Cardiac muscle cell (in vitro differentiated cells and primary cell): ENCODE measurements at places on chromosomes 6 and 20.

DNA sequence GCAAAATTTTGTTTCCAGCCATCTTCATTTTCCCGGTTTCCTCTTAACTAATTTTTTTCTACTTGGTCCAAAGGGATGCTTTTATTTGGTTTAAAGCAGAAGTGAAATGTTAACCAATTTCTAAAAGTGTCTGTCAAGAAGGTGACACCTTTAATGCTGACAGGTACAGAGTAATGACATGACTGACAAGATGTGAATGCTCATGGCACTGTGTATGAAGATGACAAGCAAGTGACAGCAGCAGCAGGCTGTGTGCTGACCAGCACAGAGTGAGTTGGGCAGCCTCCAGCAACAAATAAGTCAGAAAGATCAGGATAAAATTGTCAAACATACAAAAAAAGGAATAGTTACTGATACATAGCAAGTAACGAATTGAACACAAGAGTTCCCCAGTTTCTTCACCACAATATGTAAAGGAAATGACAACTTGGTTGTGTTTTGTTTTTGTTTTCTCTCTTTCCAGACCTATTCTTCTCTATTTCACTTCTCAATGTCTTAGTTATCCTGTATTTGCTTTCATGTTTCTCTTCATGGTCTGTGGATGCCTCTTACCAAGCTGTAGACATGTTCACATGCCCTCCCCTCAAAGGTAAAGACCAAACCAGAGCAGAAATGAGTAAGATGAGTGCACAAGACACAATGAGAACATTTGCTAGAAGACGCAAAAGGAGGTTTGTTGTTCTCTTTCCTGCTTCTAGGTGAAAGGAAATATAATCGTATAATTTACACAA is 174.9 kb downstream of the FRK start:
- H3K27ac ChIP-seq: no peak overlapping the region
- H3K4me1 ChIP-seq: peaks cover 4% of the 10 kb centered on the region
- H3K36me3 ChIP-seq: no peaks in the 10 kb centered on the region
- H3K27me3 ChIP-seq: no peaks in the 10 kb centered on the region

- H3K4me1 ChIP-seq: peaks cover 22% of the 10 kb centered on the region
- no peaks in the 10 kb centered on the region for H3K27me3 ChIP-seq
- no peak overlapping the region for H3K4me3 ChIP-seq
- DNase-seq: no peak
- H3K36me3 ChIP-seq: no peaks in the 10 kb centered on the region
Measured at GRCh38 chr6:158554611-158555361, 5.1 kb upstream of the TMEM181 start.

DNA sequence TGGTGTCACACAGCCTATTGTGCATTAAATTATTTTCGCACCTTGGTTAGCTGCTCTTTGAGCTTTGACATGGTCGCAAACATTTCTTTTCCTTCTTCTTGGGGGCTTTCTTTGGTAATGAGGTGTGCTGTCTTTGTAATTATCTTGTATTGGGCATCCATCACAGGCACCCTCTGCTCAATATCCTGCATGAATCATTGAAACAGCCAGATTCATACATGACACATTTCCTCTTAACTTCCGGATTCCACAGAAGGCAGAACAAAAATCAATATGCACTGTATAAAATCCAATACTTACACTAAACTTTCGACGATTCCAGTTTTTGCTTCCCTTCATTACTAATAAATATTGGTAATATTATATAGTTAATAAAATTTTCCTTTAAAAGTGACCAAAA is 175.6 kb downstream of the SYNE1 start:
- no peak overlapping the region for H3K27ac ChIP-seq
- H3K36me3 ChIP-seq: no peaks in the 10 kb centered on the region
- DNase-seq: no peak

DNA sequence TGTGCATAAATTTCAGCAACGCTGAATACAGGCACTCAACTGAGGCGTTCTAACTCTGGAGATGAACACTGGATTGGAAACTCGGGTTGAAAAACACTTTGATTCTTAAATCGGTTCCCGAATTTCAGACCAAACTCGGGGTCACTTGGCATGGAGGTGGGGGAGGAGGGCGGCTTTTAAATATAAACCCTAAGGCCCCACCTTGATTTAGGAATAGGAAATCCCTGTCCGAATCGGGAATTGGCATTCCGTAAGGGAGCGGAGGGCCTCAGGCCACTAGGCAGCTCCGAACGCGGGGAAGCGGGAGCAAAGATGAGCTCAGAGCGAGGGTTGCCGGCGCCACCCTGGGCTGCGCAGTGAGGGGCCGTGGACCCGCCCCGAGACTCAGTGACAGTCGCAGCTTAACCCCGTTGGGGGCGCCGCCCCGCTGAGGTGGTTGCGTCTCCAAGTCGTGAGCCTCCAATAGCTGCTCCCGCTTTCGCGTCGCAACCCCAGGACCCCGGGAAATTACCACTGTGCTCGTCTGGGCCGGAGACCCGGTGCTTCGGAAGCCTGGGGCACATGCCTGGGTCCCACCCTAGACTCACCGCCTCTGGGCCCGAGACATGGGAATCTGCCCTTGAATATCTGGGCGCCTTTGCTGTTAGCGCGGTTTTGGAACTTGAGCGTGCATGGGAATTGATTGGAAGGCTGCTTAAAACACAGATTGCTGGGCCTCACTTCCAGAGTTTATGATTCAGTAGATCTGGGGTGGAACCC is 4.6 kb upstream of the SIM1 start:
- no peak overlapping the region for H3K27ac ChIP-seq
- H3K4me3 ChIP-seq: no peak overlapping the region

GRCh38 chr20:44460795-44461141 is 14.9 kb upstream of the TTPAL start:
- no peak overlapping the region for H3K27ac ChIP-seq
- H3K4me3 ChIP-seq: no peak overlapping the region
- H3K36me3 ChIP-seq: no peaks in the 10 kb centered on the region
- peak; percentile 24 for DNase-seq
- no peaks in the 10 kb centered on the region for H3K27me3 ChIP-seq
- H3K4me1 ChIP-seq: no peaks in the 10 kb centered on the region

DNA sequence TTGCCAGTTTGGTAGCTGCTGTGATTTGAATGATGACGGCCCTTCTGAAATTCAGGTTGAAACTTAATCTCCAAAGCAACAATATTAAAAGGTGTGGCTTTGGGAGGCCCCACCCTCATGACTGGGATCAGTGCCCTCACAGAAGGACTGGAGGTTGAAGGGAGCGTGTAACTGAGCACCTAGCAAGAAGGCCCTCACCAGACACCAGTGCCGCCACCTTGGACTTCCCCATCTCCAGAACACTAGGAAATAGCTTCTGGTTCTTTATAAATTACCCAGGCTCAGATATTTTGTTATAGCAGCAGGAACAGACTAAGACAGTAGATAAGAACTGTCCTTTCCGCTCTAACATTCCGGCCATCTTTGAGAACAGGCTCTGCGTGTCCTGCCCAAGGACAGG is 243.1 kb downstream of the DLL1 start:
- H3K4me3 ChIP-seq: no peak overlapping the region
- no peaks in the 10 kb centered on the region for H3K36me3 ChIP-seq
- no peaks in the 10 kb centered on the region for H3K27me3 ChIP-seq
- no peak overlapping the region for H3K27ac ChIP-seq
- DNase-seq: no peak

DNA sequence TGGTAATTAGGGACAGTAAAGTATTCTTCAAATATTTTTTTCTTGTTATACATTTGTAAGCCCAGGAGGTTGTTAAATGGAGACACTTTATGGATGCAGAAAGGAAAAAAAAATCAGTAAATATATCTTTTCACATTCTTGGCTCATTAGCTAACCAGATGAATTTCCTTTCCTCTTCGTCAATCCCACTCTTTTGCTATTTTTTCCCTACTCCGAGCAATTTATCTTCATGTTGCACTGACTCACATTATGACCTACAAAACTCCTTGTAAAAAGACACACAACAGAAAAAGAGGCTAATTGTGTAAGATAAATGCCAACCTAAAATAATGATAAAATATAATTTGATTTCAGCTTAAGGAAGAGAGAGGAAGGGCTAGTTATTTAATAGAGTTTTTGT is 472.9 kb upstream of the ZNF337 start:
- H3K4me1 ChIP-seq: no peaks in the 10 kb centered on the region
- H3K27me3 ChIP-seq: no peaks in the 10 kb centered on the region
- peak; percentile 67 for DNase-seq
- H3K36me3 ChIP-seq: no peaks in the 10 kb centered on the region
- H3K4me3 ChIP-seq: no peak overlapping the region

DNA sequence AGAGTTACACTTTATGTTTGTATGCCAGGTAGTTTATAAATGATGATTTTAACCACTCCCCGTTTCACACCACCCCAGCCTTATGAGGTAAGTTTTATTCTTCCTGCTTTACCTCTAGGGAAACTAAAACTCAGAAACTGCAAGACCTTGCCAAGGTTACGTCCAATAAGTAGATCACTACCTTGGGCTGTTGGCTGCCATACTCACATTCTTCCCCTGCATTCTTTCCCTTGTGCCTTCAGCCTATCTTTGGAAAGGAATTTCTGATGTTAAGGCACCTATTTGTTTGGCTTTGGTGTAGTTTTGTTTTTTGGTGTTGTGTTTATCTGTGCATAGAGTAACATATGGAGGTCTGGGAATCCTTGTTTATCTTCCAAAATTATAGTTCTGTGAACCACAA is 122.1 kb downstream of the UST start:
- H3K4me3 ChIP-seq: no peak overlapping the region
- peak; percentile 30 for DNase-seq
- H3K4me1 ChIP-seq: peaks cover 3% of the 10 kb centered on the region
- H3K36me3 ChIP-seq: no peaks in the 10 kb centered on the region
- no peaks in the 10 kb centered on the region for H3K27me3 ChIP-seq

DNA sequence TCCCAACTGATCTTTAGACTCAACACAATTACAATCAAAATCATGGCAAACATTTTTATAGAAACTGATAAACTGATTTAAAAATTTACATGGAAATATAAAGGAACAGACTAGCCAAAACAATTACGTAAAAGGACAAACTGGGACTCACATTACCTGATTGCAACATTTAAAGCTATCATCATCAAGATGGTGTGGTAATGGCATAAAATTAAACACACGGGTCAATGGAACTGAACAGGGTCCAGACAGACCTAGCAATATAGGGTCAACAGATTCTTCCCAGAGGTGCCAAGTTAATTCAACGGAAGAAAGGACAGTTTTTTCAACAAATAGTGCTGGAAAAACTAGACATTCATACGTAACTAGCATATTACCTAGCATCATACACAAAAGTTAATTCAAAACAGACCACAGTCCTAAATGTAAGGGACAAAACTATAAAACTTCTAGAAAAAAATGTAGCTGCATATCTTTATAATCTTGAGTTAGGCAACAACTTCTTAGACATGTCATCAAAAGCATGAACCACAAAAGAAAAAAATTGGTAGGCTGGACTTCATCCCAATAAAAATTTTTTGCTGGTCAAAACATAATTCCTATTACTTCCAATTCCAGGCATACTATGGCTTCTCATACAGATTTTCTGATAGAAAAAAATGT is 147.4 kb upstream of the BEND6 start:
- H3K4me3 ChIP-seq: no peak overlapping the region
- DNase-seq: no peak
- no peaks in the 10 kb centered on the region for H3K36me3 ChIP-seq
- H3K4me1 ChIP-seq: peaks cover 11% of the 10 kb centered on the region

- H3K27ac ChIP-seq: no peak overlapping the region
- no peak for DNase-seq
- no peaks in the 10 kb centered on the region for H3K4me1 ChIP-seq
- no peaks in the 10 kb centered on the region for H3K27me3 ChIP-seq
- no peaks in the 10 kb centered on the region for H3K36me3 ChIP-seq
Measured at GRCh38 chr20:37356961-37357371, 11.0 kb downstream of the SRC start.

GRCh38 chr6:146700078-146700686 is 101.4 kb downstream of the ADGB start:
- no peaks in the 10 kb centered on the region for H3K36me3 ChIP-seq
- H3K4me1 ChIP-seq: peaks cover 3% of the 10 kb centered on the region
- no peaks in the 10 kb centered on the region for H3K27me3 ChIP-seq
- H3K27ac ChIP-seq: no peak overlapping the region
- no peak overlapping the region for H3K4me3 ChIP-seq

DNA sequence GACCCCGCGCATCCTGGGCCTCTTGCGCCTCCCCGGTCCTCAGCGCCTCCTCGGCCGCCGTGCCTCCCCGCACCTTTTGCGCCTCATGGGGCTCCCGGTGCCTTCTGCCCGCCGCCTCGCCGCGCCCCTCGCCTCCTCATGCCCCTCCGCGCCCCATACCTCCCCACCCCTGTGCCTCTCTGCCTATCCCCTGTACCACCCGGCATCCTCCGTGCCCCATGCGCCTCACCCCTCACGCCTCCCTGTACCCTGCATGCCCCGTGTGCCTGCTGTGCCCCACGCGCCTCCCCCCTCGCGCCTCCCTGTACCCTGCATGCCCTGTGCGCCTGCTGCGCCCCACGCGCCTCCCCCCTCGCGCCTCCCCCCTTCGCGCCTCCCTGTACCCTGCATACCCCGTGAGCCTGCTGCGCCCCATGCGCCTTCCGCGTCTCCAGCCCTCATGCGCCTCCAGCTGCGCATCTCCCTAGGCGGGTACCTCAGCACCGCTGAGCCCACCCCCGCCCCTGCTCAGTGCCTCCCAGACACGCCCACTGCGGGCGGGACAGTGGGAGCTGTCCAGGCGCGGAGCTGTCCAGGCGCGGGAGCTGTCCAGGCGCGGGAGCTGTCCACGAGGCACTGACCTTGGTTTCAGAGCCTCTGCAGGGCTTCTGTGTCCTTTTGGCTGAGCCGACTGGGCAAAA is 37.1 kb downstream of the IGF2R start:
- H3K27ac ChIP-seq: no peak overlapping the region
- peaks cover 5% of the 10 kb centered on the region for H3K36me3 ChIP-seq
- no peak overlapping the region for H3K4me3 ChIP-seq
- no peaks in the 10 kb centered on the region for H3K27me3 ChIP-seq
- DNase-seq: no peak
- no peaks in the 10 kb centered on the region for H3K4me1 ChIP-seq

DNA sequence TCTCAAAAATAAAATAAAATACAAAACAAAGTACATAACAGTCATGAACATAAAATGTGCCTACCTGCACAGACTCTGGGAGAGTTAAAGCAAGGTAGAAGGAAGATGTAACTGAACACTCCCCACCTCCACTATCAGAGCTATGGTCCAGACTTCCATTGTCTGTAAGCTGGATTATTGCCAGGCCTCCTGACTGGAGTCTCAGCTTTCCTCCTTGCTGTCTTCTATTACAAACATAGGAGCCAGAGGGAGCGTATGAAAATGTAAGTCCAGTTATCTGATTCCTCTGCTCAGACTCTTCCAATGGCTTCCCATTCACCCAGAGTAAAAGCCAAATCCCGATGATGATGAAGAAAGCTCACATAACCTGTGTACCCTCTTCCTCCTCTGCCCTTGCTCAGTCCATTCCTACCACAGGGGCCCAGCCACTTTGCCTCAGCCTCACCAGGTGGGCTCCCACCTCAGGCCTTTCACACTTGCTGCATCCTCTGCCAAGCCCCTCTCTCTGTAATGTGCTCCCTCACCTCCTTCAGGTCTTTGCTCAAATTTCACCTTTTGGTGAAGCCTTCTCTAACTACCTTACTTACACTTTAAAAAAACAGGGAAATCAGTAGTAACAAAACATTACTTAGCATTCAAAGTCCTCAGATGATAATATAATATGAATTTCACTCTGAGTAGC is 194.1 kb downstream of the RIMS1 start:
- H3K27ac ChIP-seq: no peak overlapping the region
- H3K36me3 ChIP-seq: no peaks in the 10 kb centered on the region
- no peak for DNase-seq
